ENCODE measurements at places on chromosomes 7 and 10.

GRCh38 chr7:140541513-140542227, 62.4 kb upstream of the MKRN1 start:
- no peak for DNase-seq

GRCh38 chr10:124693396-124693795, 50.8 kb downstream of the FAM53B start:
- no peak for DNase-seq

GRCh38 chr10:91163269-91163868, 57.1 kb upstream of the PCGF5 start:
- peak; percentile 64 for DNase-seq

DNA sequence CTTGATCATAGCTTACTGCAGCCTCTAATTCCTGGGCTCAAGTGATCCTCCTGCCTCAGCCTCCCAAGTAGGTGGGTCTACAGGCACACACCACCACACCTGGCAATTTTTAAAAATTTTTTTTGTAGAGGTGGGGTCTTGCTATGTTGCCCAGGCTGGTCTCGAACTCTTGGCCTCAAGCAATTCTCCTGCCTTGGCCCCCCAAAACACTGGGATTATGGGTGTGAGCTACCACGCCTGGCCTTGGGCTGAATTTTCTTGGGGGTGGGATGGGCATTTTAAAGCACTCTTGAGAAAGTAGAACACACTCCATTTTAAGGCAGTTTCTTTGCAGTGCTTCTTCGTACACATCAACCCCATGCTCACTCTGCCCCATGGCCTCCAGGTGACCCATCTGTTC, 28.7 kb downstream of the TBXAS1 start:
- DNase-seq, result no peak

DNA sequence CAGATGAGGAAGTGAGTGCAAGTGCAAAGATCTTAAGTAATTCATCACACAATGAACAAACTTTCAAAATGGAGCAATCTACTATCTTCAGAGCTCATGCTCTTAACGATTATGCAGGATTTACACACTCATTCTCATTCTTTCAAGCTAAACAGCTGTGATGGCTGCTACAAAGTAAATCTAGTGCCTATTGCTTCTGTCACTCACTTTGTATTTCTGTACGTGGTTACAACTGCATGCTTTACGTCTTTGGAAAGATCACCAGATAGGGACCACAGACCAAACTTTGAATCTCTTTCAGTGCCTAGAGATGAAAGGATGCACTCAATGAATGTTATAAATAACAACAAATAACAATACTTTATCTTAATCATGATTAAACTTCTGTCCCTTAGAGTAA, 194.6 kb downstream of the MAGI2 start:
- DNase-seq, result no peak

DNA sequence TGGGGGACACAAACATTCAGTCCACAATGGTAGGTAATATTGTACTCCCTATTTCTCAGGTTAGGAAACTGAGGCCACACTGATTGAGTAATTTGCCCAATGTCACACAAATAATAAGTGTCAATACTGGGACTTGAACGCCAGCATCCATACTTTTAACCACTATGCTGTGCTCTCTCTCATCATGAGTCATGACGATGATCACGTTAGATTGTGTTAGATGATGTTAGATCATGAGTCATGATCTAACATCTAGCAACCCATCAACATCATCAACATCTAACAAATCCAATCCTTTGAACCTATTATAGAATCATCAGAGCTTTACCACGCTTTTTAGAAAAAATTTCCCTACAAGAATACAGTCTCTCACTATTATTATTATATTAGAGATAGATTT, 28.1 kb upstream of the HERPUD2 start:
- no peak for DNase-seq

- DNase-seq, result no peak
Observed at GRCh38 chr7:114799628-114800028, 122.3 kb upstream of the MDFIC start.

DNA sequence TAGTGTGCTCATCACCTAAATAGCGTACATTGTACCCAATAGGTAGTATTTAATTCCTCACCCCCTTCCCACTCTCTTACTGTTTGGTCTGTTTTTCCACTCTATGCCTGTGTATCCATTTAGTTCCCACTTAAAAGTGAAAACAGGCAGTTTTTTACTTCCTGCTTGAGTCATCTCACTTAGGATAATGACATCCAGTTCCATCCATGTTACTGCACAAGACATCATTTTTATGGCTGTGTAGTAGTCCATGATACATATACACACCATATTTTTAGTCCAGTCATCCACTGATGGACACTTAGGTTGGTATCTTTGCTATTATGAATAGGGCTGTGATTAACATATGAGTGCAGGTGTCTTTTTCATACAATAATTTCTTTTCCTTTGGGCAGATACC, 10.1 kb downstream of the STK17A start:
- no peak for DNase-seq

GRCh38 chr10:29237786-29238185, 51.1 kb upstream of the LYZL1 start:
- no peak for DNase-seq

- DNase-seq, result no peak
Observed at GRCh38 chr7:47458057-47458456, 123.9 kb downstream of the TNS3 start.

DNA sequence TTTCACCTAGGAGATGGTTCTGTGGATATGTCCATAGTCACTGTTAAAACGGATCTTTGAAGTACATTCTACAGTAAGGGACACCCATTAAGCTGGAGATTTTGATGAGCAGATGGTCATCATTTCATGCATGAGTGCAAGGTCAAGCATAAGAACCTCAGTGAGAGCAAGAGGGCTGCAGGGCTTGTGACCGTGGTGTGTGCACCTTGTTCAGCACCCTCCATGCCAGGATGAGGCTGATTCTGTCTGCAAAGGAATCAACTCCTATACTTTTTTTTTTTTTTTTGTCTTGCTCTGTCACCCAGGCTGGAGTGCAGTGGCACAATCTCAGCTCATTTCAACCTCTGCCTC, 17.6 kb downstream of the PDSS1 start:
- DNase-seq, result no peak

DNA sequence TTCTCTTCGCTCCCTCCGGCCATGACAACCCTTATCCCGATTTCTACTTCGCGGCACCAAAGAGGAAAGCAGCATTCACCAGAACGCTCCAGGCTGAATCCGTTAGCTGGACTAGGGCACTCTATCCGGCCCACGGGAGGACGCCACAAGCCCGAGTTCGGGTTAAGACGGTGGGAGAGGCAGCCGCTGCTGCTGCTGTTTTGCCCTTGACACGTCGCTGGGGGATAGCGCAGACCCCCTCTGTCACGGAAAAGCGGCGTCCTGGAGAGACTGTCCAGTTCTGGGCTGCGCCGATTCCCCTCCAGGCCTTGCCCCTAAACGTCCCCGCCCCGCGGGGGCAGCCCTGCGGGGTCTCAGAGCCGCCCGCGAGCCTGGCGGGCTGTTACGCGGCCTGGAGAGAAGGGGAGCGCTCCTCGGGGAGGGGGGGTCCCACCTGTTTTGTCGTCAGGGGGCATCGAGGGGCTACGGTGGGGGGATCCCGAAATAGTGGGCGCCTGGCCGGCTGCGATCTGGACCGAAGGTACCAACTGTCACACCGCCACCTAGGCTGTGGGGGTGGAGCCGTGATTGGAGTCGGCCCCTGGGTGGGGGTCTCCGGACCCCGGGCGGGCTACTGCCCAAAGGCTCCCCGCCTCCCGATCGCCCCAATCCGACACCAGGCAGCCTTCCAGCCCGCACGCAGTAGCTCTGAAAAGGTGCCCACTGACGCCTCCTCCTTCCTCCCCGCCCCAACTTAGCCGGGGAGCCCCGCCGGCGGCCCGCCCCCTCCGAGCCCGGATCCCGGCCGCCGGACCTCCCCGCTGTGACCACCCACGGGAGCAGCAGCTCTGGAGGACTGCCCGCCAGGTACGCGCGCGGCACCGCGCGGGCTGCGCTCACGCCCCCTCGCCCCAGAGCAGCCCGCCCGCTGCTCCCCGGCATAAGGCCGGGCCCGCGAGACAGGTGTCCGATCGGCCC, 772 bp downstream of the SGMS1 start:
- DNase-seq, result peak; percentile 37

- no peak for DNase-seq
Observed at GRCh38 chr10:74113546-74113945, 37.1 kb downstream of the AP3M1 start.

GRCh38 chr7:157875230-157876179, 538.7 kb downstream of the DNAJB6 start:
- peak; percentile 12 for DNase-seq

- DNase-seq, result no peak
Observed at GRCh38 chr7:155336812-155337602, 39.3 kb downstream of the INSIG1 start.

DNA sequence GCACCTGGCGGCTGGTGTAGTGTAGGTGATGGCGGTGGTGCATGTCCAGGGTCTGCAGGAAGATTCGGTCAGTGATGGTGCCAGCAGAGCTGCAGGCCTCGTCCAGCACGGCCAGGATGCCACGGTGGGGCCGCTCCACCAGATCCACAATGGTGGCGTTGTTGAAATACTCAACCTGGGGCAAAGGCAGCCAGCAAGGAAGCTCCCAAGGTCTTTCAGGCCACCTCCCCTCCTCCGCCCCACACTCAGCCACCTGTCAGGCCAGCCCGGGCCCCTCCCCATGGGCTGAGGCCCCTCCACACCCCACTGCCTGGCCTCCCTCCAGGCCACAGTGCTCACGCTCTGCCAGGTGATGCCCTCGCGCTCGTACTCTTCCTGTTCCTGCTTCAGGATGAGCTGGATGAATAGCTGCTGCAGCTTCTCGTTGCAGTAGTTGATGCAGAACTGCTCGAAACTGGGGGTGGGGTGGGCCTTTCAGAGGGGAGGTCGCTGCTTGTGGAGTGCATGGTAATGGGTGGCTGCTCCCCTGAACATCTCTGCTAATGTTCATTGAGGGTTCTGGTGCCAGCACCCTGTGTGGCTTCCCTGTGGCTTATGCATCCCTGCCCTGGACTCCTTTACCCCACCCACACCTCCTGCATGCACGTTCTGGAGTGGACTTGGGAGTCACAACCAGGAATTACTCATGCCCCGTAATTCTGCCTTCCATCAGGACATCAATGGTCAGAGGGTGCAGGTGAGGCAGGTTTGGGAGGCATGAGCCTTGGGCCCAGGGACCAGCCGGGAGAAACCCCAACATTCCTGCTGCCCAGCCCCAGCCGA, 8.9 kb downstream of the MYO1G start:
- DNase-seq, result no peak

DNA sequence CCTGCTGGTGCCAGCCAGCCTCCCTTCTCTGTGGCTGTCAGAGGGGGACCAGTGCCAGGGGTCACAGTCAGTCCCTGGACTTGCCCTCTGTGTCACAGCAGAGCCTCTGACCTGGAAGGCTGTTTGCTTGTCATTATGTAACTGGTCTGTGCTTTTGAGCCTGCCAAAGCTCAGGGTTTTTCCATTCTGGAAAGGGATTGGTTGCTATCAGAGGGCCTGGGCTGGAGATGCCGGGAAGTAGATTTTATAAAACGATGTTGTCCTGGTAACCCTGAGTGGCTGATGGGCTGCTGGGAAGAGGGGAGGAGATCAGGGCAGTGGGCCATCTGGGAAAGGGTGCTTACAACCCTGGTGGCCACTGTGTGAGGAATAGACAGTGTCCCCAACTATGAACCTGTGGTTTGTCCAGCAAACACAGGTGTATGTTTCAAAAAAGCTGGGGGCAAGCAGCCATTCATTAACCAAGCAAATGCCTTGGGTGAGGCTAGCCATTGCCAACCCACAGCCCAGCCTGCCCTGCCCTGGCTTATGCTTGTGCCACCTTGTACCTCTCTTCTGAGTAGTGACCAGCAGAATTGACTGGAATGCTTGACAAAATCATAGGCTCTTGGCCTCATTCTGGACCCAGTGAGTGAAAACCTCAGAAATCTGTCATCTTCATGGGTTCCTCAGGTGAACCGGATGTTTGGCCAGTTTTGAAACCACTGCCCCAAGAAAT, 21.6 kb downstream of the SFTPD start:
- no peak for DNase-seq

DNA sequence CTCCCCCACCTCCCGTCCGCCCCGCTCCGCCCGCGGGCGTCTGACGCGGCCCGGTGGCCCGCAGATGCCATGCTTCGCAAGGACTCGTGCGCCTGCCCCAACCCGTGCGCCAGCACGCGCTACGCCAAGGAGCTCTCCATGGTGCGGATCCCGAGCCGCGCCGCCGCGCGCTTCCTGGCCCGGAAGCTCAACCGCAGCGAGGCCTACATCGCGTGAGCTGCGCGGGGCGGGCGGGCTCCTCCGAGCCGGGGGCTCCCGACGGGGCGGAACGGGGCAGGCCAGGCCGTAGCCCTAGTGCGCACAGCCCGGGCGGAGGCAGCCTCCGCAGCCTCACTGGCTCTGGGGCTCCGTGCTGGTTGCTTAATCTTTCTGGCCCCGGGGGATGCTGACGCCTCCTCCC, 2.8 kb downstream of the ASIC3 start:
- DNase-seq, result peak; percentile 30

DNA sequence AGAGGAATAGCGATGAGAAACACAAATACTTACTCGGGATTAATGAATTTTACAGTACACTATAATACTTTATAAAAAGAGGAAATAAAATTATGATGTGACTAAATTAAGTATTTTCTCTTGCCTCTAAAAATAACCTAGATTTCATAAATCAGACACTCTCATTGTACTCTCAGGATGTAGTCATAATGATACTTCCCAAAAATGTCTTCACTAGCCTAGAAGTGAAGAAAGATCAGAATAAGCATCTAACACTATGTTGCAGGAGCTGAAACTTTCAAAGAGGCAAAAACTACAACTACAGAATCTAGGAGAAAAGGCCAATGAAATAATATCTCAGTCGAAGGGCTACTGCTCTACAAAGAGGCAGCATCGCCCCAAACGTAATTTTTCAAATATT, 49.4 kb downstream of the DNAJC1 start:
- no peak for DNase-seq

DNA sequence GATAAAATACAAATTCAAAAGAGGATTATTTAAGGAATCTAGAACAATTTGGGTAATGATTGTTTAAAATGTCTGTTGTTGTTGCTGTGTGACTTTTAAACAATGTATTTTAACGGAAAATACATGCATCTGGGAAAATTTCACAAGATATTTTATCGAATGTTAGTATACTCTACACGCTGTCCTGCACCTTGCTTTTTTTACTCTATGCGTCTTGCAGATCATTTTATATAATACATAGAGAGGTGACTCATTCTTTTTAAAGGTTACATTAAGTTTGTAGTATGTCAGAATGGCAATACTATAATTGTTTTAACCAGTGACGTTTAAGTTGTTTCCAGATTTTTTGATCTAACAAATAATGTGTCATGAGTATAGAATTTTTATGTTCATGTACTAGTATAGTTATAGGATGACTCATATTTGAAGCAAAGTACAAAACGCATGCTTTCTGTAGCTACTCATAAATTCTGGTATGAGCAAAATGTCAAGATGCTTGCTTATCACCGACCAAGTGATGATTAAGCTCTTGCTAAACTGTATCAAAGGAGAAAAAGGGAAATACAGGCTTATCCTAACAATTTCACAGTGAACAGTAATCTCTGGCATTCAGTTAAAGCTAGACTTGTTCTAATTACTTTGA, 4.9 kb downstream of the DKK1 start:
- DNase-seq, result no peak

DNA sequence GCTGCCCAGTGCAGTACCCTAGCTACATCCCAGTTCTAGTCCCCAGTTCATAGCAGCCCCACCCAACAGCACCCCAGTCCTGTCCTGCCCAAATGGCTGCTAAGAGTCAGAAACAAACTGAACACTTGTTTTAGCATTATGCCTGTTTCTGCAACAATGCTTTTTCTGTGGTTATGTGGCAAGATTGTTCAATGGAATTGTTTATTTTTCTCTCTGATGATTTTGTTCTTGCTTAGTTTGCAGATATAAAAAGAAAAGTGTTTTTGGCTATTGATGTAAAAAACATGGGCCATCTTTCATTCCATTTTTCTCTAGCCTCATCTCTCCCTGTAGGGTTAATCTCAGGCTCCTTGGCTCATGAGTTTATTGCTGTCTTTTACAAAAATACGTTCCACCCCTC, 42.5 kb downstream of the LRRC4 start:
- no peak for DNase-seq
